ENCODE measurements at places on chromosomes 4 and X.

- no peak for DNase-seq
Observed at GRCh38 chr4:185318679-185319078, 77.0 kb downstream of the LRP2BP start.

GRCh38 chr4:18973296-18973695, 951.7 kb upstream of the LCORL start:
- DNase-seq: no peak

GRCh38 chrX:72121383-72121782, 10.3 kb downstream of the RTL5 start:
- no peak for DNase-seq

DNA sequence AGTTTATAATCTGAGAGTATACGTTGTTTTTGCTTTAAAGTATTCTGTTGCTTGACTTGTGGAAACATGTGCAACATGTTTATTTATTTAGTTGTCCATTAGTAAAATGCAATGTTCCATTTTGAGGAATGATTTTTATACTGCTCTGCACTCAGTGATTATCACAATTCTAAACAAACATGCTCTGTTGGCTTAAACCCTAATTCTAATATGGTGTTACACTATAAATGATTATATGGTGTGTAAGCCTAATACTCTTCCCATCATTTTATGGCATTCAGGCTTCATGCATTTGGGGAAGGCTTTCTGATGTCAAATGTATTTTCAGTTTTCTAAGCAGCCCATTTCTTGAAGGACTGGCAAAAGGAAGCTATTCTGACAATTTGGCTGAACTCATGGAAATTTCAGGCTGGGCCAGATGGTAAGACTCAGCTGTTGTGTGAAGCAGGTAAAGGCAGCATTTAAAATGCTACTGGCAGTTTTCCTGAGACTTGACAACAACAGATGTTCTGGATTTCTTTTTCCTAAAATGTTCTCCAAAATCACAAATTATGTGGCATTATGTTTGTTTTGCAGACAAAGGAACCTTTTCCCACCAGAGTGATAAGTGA, 336.7 kb upstream of the GNPDA2 start:
- DNase-seq: no peak

DNA sequence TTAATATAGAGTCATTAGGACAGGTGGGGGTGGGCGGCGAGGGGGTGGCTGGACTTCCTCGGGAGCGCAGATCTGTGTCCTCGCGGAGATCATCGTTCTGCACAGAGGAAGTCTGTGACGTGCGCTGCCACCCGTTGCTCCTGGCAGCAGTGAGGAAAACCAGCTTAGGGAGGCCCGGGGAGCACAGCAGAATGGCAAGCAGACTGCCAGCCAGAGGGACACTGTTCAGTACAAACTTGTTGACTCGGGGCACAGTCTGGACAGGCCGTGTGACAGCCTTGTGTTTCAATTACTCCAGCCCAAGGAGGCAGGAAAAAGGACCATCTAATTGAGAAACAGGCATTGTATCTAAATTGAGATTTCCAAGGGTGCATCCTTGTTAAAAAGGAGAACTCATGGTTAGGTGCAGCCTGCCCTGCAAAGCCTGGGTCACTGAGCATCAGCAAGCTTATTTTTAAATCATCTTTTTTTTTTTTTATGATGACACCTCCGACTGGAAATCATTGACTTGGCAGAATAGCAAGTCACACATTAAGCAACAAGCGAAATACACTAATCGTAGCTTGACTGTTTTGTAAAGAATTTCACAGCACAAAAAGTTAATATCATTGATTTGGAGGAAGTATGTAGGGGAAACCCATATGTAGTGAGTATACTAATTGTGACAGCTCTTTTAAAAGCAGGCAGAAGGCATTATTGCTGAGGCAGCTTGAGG, 512.0 kb upstream of the FAT1 start:
- DNase-seq: peak; percentile 37

- no peak for DNase-seq
Observed at GRCh38 chr4:151460434-151460833, 51.5 kb downstream of the FHIP1A start.

DNA sequence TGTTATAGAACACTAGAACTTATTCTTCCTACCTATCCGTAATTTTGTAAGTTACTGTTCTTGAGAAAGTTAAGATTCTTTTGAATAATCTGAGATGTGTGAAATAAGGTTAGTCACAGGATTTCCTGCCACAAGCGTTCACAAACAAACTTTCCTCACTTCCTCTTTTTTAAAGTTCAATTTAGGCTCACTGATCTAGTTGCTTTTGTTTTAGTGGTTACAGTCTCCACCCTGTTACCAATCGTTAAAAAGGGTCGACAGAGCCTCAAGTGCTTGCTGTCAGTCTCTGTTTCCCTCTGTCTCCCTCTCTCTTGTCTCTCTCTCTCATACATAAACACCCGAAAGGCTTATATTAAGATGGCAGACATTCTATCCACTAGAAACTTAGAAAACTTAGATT, 35.9 kb upstream of the STK26 start:
- DNase-seq: no peak

DNA sequence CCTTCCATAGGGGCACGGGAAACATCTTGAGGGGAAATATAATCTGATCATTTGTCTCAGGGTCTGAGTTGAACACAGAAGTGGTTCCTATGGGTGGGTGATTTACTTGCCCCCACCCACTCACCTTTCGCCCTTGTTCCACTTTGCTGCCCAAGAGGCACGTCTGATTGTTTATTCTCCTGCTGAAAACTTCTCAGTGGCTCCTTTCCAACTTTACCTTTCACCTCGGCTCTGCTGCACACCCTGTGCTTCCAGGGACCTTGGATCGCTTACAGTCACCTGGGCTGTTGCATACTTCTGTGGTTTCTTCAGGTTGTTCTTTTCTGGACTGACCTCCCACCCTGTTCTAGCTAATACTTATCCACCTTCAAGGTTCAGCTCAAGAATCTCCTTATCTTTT, 213.4 kb upstream of the JADE1 start:
- DNase-seq: no peak

GRCh38 chr4:142725886-142726285, 120.2 kb downstream of the INPP4B start:
- no peak for DNase-seq

- DNase-seq: no peak
Observed at GRCh38 chrX:17547658-17548057, 172.7 kb downstream of the NHS start.

- peak; percentile 2 for DNase-seq
Observed at GRCh38 chr4:149409146-149409545, 406.5 kb downstream of the IQCM start.

GRCh38 chrX:119249891-119250290, 13.8 kb downstream of the PGRMC1 start:
- DNase-seq: no peak

GRCh38 chrX:12770440-12770839, 20.8 kb upstream of the PRPS2 start:
- no peak for DNase-seq

- DNase-seq: no peak
Observed at GRCh38 chrX:17519358-17519757, 144.4 kb downstream of the NHS start.

DNA sequence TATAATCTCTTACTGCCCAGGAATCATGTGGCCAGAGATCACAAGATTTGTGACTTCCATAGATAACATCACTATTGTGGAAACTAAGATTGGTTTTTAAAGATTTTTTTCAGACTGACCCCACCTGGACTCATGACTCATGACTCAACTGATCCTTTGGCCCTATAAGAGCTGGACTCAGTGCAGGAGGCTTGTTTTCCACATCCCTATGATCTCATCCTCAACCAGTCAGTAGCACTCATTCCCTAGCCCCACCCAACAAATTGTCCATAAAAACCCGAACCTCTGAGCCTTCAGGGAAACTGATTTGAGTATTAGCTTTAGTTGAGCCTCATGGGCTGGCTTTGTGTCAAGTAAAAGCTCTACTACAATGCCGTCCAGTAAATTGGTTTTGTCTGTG, 7.9 kb upstream of the NOCT start:
- no peak for DNase-seq

- DNase-seq: no peak
Observed at GRCh38 chr4:114782415-114783214, 184.0 kb downstream of the UGT8 start.

DNA sequence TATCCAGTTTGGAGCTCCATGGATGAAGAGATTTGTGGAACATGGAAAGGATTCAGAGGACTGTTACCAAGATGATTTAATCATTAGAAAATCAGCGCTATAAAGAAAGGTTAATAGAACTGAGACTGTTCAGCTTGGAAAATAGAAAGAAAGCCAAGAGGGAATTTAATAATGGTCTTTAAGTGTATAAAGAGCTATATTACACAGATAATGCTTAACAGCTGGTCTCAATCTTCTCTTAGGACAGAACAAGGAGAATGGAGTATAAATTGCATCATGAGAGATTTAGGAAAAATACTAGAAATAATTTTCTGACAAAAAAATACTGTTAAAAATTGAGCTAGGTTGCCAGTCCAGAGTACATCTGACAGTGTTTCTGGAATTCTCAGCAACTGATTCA, 91.3 kb upstream of the MAGEC2 start:
- DNase-seq: no peak

DNA sequence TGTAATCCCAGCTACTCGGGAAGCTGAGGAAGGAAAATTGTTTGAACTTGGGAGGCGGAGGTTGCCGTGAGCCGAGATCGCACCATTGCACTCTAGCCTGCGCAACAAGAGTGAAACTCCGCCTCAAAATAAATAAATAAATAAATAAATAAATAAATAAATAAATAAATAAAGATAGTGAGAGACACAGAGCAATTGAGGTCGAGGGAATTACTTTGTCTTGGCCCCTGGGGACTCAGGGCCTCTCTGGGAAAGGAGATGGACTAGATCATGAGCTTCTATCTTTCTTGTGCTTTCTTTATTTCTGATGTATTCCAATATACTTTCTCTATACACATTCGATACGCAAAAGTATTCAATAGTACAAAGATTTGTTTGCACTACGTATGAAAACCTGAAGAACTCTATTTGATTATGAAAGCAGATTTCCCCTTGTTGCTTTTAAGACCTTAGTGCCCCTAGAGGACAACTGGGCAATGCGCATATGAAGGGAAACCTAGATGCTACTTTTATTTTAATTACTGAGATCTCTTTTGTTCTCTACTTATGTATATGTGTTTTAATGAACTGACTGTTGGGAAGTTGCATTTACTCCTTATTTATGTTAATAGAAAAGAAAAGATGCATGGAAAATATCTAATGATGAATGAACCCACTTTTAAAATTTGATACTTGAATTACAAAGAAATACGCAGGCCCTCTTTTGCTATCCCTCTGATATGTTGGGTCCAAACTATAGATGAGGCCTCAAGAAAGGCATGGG, 12.8 kb upstream of the ELOVL6 start:
- no peak for DNase-seq

DNA sequence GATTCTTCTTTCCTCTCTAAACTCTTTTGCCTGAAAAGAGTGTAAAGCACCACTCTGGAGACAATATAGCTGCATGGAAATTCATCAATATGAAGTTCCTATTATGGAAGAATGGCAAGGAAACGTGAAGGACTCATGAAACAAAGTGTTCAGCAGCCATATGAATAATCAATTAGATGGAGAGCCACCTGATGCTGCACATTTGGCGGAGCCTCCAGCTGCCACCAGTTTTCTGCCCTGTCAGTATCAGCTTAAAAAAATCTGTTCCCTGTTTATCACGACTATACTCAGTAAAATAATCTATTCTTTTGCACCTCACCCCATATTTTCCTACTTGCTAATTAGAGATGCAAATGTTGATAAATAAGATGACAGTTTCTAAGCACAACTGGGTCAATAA, 276.0 kb downstream of the UNC5C start:
- DNase-seq: no peak

DNA sequence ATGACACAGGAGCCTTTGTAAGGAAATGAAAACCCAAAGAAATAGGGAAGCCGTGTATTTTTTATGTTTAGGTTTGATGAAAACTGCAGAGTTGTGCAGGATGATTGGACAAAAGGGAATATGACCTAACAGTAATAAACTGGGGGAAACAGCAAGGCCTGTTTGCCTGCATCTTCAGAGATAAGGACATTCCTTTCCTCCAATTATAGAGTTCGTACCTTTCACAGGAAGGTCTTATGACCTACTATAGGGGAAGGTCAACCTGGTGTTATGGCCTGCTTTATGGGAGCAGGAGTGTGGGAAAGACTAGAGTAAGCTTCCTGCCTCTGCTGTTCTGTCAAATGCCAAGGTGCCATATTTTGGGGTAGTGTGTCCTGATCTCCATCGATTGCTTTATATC, 42.5 kb downstream of the BBS12 start:
- DNase-seq: no peak

- DNase-seq: no peak
Observed at GRCh38 chr4:38163216-38164006, 203.2 kb downstream of the PTTG2 start.

GRCh38 chrX:154661899-154662298, 8.5 kb upstream of the CTAG2 start:
- DNase-seq: no peak

GRCh38 chrX:3589474-3589873, 124.0 kb downstream of the PRKX start:
- DNase-seq: no peak

- DNase-seq: no peak
Observed at GRCh38 chr4:55904576-55904975, 44.2 kb upstream of the CEP135 start.

- DNase-seq: no peak
Observed at GRCh38 chrX:2690856-2691542, at the start of gene CD99. Gene CD99 (plus strand): TSS chrX:2691295. CDS start chrX:2691361, 66 bp downstream.

- no peak for DNase-seq
Observed at GRCh38 chr4:163378661-163379060, 35.0 kb downstream of the NPY5R start.

GRCh38 chrX:42127563-42127962, 204.2 kb upstream of the CASK start:
- DNase-seq: no peak

GRCh38 chrX:139554376-139554775, 23.8 kb downstream of the F9 start:
- no peak for DNase-seq

DNA sequence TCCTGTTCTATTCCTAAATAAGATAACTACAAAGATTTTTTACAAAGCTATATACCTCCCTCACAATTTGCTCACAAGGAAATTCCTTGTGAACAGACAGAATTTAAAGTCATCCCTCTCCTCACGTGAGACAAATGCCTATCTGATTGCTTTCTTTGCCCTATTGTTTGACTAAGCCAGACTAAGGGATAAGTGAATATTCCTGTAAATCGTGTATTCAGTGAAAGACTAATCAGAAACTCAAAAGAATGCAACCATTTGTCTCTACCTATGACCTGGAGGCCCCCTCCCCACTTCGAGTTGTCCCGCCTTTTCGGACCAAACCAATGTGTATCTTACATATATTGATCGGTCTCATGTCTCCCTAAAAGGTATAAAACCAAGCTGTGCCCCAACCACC, 15.3 kb upstream of the ZBTB33 start:
- no peak for DNase-seq

GRCh38 chr4:184395971-184396391, 78.4 kb downstream of the IRF2 start:
- no peak for DNase-seq

DNA sequence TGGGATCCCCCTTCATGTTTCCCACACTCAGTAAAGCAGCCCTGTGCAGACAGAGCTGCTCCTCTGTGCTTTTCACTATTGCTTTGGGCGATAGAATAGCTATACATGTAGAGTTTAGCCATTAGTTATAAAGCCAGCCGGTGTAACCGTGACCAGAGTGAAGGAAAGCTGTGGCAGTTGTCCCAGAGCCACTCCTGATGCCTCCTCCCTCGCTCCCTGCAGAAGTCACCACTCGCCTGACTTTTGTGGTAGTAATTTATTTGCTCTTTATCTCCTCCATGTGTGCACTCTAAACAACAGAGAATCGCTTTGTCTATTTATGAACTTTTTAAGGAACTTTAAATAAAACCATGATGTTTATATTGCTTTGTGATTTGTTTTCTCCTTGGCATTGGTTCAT, 41.8 kb upstream of the WWC2 start:
- DNase-seq: no peak
